ENCODE measurements at places on chromosomes 3 and 15.

DNA sequence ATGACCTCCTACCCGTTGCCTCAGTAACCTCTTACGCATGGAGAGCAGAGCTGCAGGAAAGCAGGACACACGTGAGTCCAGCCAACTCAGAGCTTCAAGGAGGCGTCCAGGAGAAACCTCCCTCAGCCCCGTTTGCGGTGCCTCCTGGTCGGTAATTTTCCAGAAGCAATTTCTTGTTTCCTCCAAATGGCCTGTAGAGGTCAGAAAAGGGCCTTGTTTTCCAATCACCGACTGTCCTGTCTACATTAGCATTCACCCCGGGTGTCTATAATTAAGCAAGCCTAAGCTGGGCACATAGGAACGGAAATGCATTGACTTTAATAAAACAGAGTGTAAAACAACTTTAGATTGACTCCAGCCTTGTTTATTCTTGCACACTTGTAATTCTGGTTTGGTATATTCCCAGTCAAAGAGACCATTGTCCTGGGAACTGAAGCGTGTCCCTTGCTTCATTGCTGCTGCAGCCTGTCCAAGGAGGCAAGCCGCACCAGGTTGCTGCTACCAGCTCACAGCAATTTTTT is 836.2 kb downstream of the AGBL1 start:
- DNase-seq: peak; percentile 35

DNA sequence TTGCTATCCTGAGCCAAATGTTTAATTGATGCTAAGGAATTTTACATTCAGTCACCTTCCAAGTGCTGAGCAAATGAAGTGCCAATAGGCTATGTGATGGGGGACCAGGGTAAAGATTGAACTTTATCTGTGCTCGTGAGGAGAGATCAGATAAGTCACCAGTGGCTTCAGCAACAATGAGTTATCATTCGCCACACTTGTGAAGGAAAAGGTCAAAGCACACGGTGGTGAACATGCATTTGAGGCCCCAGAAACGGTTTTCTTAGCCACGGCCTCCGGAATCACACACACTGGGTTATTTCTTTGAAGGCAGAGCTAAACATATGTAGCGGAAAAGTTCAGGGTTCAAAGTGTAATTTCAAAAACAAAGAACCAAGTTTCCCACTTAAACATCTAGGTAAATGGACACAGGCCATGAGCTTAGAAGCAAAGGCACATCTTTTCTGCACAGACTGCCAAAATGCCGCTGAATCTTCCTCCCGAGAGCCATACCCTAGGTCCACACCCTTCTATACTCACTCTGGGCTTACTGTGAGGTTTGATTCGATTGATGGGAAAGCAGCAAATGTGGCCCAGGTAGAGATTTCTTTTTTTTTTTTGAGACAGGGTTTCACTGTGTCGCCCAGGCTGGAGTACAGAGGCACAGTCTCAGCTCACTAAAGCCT is 268.5 kb downstream of the SHQ1 start:
- no peak for DNase-seq

- DNase-seq: no peak
Measured at GRCh38 chr15:100340721-100341238, 995 bp downstream of the ADAMTS17 start.

- DNase-seq: no peak
Measured at GRCh38 chr15:69034352-69034751, 19.9 kb downstream of the NOX5 start.

- no peak for DNase-seq
Measured at GRCh38 chr3:37534940-37535339, 326.7 kb upstream of the CTDSPL start.

- no peak for DNase-seq
Measured at GRCh38 chr15:89905846-89906378, 6.8 kb downstream of the ARPIN start.

GRCh38 chr3:117846238-117846637 is 1136.7 kb downstream of the TUSC7 start:
- no peak for DNase-seq

GRCh38 chr3:150069633-150070032 is 98.9 kb upstream of the PFN2 start:
- DNase-seq: no peak

- no peak for DNase-seq
Measured at GRCh38 chr3:32226875-32227500, 11.5 kb upstream of the CMTM8 start.

- DNase-seq: no peak
Measured at GRCh38 chr3:70952033-70952747, 631.3 kb downstream of the FOXP1 start.

- no peak for DNase-seq
Measured at GRCh38 chr3:160217675-160218074, 7.5 kb upstream of the C3orf80 start.

GRCh38 chr15:99651023-99651807 is 82.0 kb downstream of the LYSMD4 start:
- no peak for DNase-seq

DNA sequence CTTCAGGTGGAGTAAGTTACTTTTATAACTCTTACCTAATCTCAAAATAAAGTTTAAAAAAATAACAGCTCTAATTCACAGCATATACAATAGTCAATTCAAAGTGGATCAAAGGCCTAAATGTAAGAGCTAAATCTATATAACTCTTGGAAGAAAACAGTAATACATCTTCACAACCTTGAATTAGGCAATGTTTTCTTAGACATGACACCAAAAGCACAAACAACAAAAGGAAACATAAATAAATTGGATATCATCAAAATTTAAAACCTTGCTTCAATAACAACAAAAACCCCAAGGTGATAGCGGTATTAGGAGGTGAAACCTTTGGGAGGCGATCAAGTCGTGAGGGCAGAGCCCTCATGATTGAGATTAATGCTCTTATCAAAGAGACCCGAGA is 12.8 kb downstream of the DENND6A start:
- DNase-seq: no peak

DNA sequence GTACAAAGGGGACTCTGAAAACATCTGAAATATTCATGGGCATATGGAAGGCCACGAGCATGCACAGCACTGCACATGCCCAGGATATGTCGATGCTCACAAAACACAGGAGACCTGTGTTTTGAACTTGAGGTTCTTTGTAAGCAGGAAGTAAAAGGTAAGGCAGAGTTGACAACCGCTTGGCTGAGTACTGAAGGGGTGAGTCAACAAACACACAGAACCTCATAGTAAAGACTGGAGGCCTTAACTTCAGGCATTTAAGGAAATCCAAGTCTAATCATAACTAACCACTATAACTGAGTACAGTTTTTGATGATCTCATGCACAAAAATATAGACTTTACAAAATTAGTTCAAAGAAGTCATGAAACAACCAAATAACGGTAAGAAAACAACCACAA is 80.6 kb downstream of the MYO9A start:
- DNase-seq: no peak

DNA sequence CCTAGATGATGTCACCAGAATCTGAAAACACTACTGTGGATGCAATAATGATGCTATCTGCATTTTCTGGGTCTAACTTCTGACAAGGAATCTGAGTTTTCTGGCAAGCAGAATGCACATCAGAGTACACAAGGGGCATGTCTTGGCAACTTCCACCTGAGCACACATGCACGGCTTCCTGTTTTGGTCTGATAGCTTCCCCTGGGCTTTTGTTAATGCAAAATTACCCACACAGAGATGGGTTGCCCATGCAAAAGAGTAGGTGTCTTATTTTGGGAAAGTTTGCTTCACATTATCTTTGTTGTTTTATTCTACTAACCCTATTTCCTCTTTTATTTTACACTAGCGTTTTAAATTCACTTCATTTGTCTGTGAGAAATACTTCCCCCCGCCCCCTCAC is 74.2 kb upstream of the SATB1 start:
- DNase-seq: no peak

GRCh38 chr3:170644711-170645110 is 58.8 kb upstream of the SLC7A14 start:
- DNase-seq: no peak

- DNase-seq: no peak
Measured at GRCh38 chr3:144864646-144865045, 893.0 kb downstream of the DIPK2A start.

GRCh38 chr15:99257107-99257750 is 5.9 kb downstream of the LRRC28 start:
- DNase-seq: no peak

GRCh38 chr3:176896640-176897039 is 300.6 kb downstream of the TBL1XR1 start:
- DNase-seq: no peak

DNA sequence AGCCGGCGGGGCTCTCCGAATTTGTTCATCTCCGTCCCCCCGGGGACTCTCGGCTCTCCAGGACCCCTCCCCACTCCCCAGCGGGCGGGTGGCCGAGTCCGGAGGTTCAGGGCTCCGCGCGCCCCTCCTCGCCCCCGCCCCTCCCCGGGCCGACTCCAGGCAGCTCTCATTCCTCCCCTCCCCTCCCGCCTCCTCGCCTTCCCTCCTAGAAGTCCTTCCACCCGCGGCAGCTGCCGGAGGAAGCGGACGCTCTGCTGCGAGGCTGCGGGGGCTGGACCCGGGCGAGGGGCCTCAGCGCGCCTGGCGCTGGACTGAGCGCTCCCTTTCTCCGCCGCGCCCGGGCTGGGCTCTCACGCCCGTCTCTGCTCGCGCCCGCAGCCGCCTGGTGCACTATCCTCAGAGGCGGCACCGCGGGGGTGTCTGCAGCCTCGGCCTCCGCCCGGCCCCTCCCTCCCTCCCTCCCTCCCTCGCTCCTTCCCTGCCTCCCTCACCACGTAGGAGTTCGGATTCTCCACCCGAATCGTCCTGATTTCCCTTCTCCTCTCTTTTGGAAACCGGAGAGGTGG is at the start of gene ROBO2:
TSS of gene ROBO2 (plus strand) at position 494 of the 566 bp plus-strand sequence. CDS start 687 bp downstream, outside the sequence.
- DNase-seq: peak; percentile 93

- DNase-seq: no peak
Measured at GRCh38 chr15:41483115-41483514, 10.6 kb upstream of the ITPKA start.

DNA sequence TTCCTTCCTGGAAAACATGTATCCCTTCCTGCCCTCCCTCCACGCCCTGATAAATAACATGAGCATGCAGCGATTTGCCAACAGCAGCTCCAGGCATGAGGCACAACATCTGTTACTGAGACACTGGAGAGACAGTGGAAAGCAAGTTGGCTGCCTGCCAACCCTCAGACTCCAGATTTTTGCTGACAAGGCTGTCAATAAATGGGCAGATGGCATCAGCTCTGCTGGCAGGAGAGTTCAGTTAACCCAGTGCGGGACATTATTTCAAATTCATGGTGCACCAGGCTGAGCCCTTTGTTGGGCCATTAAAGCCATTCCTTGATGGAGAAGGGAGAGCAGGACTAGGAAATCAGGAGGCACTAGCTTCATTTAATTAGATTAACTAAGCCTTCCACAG is 293.3 kb downstream of the MEX3B start:
- peak; percentile 87 for DNase-seq

DNA sequence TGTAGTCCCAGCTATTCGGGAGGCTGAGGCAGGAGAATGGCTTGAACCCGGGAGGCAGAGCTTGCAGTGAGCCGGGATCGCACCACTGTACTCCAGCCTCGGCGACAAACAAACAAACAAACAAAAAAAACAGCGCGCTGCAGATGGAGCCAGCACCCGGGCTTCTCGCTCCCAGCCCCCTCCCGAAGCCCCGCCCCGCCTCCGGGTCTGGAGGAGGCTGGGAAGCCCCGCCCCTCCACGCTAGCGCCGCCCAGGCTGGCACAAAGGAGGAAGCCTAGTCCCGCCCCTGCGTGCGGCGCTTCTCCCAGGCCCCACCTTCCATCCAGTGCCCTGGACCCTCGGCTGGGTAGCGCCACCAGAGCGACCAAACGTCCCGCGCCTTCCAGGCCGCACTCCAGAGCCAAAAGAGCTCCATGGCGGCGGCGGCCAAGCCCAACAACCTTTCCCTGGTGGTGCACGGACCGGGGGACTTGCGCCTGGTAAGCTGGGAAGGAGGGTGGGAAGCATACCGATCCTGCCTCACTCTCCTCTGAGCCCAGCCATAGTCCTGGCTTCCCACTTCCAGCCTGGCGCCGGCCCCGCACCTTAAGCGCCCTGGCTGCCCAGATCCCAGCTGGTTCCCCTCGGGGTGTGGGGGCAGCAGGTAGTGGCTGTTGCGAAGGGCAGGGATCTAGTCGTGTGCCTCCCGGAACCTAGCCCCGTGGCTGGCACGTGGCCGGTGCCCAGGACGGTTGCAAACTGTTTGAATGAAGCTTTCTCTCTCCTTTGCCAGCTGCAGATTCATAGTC is at the start of gene SORD:
TSS of gene SORD (plus strand) at position 325 of the 788 bp plus-strand sequence. CDS start at position 414, 89 bp downstream.
- peak; percentile 98 for DNase-seq

DNA sequence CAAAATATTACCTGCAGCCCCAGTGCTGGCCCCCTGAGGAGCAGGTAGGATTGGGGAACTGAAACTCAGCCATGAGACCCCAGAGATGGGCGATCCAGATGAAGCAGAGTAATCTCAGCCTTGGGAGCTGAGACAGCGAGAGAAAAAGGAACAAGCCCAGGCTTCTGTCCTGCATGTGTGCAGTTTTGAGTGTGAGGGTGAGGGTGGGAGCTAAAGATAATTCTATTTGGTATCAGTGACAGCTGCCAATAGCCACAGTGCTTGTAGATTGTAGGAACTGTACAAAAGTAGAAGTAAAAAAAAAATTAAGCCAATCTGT is 5.9 kb downstream of the ATP8B4 start:
- DNase-seq: no peak

- no peak for DNase-seq
Measured at GRCh38 chr15:64146885-64147681, 4.4 kb upstream of the SNX22 start.

GRCh38 chr3:64957408-64958198 is 269.8 kb upstream of the ADAMTS9 start:
- DNase-seq: no peak

- DNase-seq: no peak
Measured at GRCh38 chr3:195446359-195446758, 3.5 kb upstream of the ACAP2 start.

GRCh38 chr3:133662278-133662651 is 524 bp upstream of the TOPBP1 start:
- DNase-seq: no peak

DNA sequence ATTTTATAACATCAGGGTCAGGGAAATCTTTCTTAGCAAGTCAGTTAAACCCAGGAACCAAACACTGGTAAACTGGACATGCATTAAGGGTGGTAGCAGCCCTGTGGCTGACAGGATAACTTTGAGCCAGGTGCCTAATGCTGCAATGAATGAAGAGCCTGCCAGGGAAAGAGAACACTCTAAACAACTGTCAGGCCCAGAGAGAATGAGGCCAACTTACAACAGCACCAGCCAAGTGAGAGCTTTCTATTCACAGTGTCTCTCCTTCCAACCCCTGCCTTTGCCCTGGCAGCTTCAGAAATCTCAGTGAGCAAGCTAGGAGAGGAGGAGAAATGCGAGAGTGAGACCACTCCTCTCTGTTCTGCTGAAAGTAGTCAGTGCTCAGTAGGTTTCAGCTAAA is 50.4 kb upstream of the ATP2C1 start:
- DNase-seq: no peak

All from posterior cingulate gyrus (tissue), 11 donors.